Iris pigment epithelial cell (primary cell): ENCODE measurements at places on chromosomes 5 and 9.

DNA sequence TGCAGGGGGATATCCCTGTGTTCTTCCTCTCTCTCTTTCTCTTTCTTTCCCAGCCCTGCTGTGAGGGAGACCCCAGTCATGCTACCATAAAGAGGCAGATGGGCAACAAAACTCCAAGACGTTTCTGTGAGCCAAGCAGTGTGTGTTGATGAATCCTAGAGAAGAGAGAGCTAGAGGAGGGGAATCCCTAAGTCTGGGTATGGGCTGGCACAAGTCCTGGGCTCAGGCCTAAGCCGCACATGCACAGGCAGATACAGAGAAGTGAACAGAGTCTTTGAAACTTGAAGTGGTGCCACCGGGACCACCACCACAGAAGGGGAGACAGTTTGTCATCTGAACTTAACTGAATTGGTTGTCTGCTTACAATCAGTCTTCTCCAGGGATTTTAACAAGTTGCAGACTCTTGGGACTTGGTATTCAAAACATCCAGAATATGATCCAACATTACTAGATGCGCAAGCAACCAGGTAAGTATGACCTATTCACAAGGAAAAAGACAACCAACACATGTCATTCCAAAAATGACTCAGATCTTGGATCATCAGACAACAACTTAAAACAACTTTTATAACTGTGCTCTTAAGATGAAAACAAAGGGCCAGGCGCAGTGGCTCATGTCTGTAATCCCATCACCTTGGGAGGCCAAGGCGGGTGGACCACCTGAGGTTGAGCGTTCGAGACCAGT is 10.4 kb upstream of the FAM120A start:
- no peak for DNase-seq

DNA sequence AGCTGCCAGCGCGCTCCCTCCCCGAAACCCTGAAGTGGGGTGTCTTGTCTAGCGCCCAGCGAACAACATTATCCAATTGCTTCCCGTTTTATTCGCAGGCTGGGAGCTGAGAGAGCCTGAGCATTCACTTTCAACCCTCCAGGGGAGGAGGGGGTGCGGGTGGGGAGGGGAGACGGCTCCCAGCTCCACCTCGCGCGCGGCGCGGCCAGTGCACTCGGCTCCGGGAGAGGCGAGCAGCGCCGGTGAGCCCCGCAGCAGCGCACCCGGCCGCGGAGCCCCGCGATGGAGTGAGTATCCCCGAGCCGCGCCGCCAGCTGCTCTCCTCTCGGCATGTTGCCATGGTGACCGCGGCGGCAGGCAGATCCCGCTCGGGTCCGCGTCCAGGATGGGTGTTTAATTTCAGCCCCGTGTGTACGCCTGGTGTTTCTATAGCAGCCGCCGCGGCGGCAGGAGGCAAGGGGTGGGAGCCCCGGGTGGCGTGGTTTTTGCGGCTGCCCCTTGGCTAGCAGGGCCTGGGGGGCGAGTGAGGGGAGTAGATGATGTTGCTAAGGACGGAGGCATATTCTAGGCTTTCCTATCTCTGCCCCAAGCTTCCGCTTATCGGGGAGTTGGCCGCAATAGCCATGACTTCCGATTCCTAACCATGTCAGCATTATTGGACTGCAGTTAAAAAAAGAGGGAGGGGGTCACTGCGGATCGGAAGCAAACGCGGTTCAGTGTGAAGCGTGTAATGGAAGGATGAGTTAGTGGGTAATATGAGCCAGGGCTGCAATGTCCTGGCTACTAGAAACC is 139.2 kb upstream of the PALM2AKAP2 start:
- peak; percentile 34 for DNase-seq

DNA sequence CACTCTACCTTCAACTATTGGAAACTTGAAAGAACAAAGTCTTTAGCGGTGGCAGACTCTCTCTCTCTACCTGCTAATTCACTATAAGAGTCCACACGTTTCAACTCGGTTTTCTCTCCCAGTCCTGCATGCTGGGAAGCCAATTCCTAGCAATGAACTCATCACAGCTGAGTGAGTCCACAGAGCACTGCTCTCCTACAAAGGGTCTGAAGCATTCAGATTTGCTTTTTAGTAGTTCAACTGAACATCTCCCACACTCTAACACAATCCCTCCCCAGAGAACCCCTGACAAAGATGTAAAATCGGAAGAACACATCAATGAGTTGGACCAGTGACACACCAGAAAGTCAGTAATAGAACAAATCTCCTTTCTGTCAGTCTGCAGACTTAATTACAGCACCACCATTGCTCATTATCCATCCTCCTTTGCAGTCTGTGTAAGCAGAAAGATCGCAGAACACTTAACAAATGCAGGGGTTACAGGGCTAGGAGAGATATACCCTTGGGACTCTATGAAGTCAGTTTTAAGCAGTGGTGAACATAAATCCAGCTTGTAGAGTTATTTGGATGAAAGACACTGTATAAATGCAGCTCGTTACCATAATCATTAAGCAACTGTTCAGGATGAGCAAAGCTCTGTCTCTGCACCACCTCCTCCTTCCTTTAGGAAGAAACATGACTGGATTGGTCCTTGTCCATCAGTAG is 353.4 kb upstream of the GRIA1 start:
- DNase-seq: no peak

GRCh38 chr5:129271308-129271707 is 176.8 kb downstream of the ISOC1 start:
- peak; percentile 35 for DNase-seq
